GM12878 (cell line): ENCODE measurements at places on chromosomes 13 and 19. TPM values are rescaled to one million over a fixed set of nuclear protein-coding genes. Genes with fewer than 3 reads are reported as not detected.

- no peaks in the 10 kb centered on the region for H3K4me1 ChIP-seq
- H3K36me3 ChIP-seq, result no peaks in the 10 kb centered on the region
- no peak overlapping the region for H3K4me3 ChIP-seq
- no peak overlapping the region for H3K27ac ChIP-seq
- H3K27me3 ChIP-seq, result no peaks in the 10 kb centered on the region
Observed at GRCh38 chr13:79631051-79631659, 150.2 kb downstream of the NDFIP2 start.

- no peak overlapping the region for H3K27ac ChIP-seq
- no peaks in the 10 kb centered on the region for H3K27me3 ChIP-seq
- DNase-seq, result no peak
- no peaks in the 10 kb centered on the region for H3K36me3 ChIP-seq
Observed at GRCh38 chr19:38569368-38569983, 48.3 kb downstream of the MAP4K1 start.

DNA sequence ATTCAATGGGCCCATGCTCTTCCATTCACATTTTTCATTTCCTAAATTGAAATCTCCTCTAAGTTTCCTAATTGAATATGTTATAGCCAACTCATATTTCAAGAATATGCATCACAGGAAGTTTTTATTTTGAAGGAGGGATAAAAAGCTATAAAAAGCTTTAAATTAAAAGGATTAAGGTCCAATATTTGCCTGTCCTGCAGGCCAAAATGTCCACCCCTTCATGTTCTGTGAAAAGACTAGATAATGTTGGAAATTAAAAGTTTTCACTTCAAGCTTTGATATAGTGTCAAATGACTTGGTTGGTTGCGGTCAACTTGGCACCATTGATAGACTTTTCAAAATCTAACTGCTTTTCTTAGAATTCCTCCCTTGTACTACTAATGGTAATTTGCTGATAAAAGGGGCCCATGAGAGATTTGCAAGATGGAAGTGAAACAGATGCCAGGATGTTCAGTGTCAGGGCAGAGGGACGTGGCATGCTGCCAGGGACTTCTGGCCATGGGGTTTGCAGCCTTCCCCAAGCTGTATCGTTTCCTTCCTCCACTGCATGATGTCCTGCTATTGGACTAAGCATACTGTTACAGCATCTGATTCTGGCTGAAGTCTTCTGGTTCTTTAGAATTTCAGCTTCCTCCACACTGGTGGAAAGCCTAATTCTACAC, 547.3 kb upstream of the MIR17HG start:
- H3K36me3 ChIP-seq, result no peaks in the 10 kb centered on the region
- DNase-seq, result no peak
- H3K27me3 ChIP-seq, result no peaks in the 10 kb centered on the region

The SERPINE3 gene
- not detected in 2 replicates for polyA plus RNA-seq

DNA sequence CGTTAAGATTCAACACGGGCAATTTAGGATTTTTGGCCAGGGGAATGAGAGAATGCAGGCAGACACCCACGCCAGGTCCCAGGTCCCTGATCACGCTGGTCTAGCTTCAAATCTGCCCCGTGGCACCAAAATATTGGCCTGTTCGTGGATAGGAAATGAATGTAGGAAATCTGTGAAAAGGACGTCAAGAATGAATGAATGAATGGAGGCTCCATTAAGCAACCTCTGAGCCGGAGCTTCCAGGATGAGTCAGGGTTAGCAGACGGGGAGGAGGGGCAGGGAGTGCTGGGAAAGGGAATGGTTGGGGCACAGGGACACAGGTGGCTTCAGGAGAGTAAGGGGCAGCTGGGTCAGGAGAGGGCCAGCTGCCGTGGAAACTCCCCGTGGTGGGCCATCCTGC, 4.2 kb downstream of the SULT2B1 start:
- H3K4me1 ChIP-seq, result no peaks in the 10 kb centered on the region
- no peak overlapping the region for H3K4me3 ChIP-seq
- no peak for DNase-seq
- no peak overlapping the region for H3K27ac ChIP-seq

- no peaks in the 10 kb centered on the region for H3K4me1 ChIP-seq
- no peaks in the 10 kb centered on the region for H3K36me3 ChIP-seq
- DNase-seq, result no peak
- H3K27ac ChIP-seq, result no peak overlapping the region
Observed at GRCh38 chr19:17795495-17795856, 538 bp downstream of the B3GNT3 start.

- no peak overlapping the region for H3K4me3 ChIP-seq
- no peaks in the 10 kb centered on the region for H3K27me3 ChIP-seq
- no peaks in the 10 kb centered on the region for H3K36me3 ChIP-seq
- peaks cover 40% of the 10 kb centered on the region for H3K4me1 ChIP-seq
- DNase-seq, result no peak
Observed at GRCh38 chr19:49847731-49848696, 2.9 kb upstream of the PTOV1 start.

DNA sequence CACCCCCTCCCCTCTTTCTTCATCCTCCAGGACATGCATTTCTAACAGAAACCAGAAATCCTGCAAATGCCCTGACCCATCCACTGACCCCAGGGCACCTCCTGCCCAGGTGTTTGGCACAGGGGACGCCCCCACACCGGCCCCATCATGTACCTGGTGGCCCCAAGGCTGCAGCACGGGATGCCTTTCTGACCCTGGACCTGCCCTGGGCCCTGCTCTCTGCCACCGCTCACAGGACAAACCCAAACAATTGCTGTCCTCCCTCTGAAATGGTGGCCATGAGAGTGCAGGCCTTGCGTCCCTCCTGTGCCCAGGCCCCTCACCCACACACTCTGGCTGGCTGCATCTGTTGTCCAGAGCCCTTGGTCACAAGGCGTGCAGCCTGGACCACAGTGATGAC, 12.1 kb downstream of the SCGB2B2 start:
- no peaks in the 10 kb centered on the region for H3K27me3 ChIP-seq
- H3K27ac ChIP-seq, result no peak overlapping the region
- no peak for DNase-seq

DNA sequence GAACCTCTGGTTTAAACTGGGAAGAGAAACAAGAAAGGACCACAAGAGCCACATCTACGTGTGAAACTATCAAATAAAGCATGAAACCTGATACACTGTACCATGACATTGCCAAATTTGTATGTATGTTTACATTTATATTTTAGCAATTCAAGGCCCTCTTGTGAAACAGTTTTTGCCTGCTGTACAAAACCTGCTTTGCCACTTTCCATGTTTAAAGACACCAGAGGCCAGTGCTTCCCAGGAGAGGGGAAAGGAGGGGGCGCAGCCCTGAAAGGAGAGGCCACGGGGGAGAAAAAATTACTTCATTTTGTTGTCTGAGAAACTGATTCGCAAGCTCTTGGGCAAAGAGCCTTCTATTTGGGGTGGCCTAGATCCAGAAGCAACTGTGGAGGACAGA, 124.8 kb downstream of the DCLK1 start:
- H3K27me3 ChIP-seq, result no peaks in the 10 kb centered on the region
- H3K36me3 ChIP-seq, result no peaks in the 10 kb centered on the region
- H3K4me3 ChIP-seq, result no peak overlapping the region
- no peaks in the 10 kb centered on the region for H3K4me1 ChIP-seq
- DNase-seq, result no peak

DNA sequence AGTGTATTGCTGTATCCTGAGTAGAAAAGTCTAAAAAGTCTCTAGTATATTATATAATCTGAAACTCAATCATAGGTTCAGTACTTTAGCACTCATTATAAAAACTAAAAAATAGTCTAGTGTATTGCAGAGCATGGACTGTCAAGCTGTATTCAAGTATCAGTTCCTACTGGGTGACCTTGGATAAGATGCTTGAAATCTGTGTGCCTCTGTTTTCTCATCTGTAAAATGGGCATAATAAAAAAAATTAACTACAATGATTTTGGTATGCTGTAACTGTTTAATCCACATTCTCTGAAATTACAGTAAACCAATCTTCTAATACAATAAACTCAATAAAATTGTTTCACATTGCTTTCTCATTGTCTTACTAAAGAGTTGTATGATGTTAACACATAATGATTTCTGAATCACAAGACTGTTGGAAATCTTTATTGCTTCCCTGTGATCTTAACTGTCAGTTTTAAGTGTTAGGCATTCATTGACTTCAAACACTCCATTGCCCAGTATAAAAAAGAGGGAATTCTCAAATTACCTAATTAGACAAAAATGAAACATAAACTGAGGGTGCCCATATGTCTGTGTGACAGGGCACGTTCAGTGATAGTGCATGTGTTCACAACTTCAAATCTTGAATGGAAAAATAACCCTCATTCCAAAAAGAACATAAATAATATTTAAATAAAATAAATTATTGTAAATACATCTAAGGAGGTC, 2.2 kb downstream of the STARD13 start:
- H3K4me1 ChIP-seq, result no peaks in the 10 kb centered on the region
- no peak overlapping the region for H3K27ac ChIP-seq
- H3K27me3 ChIP-seq, result no peaks in the 10 kb centered on the region; the same call in 1 of the 2 replicates
- DNase-seq, result no peak

The ERICH4 gene
- polyA plus RNA-seq, result 0.23 TPM in 1 of 2 replicates, not detected in the other

GRCh38 chr13:23456437-23457210, 23.1 kb upstream of the SACS start:
- H3K4me1 ChIP-seq, result peaks cover 17% of the 10 kb centered on the region
- DNase-seq, result no peak
- H3K4me3 ChIP-seq, result no peak overlapping the region
- H3K27me3 ChIP-seq, result no peaks in the 10 kb centered on the region

The SYNGR4 gene
- polyA plus RNA-seq, result 0.17 and 0.72 TPM in 2 replicates

DNA sequence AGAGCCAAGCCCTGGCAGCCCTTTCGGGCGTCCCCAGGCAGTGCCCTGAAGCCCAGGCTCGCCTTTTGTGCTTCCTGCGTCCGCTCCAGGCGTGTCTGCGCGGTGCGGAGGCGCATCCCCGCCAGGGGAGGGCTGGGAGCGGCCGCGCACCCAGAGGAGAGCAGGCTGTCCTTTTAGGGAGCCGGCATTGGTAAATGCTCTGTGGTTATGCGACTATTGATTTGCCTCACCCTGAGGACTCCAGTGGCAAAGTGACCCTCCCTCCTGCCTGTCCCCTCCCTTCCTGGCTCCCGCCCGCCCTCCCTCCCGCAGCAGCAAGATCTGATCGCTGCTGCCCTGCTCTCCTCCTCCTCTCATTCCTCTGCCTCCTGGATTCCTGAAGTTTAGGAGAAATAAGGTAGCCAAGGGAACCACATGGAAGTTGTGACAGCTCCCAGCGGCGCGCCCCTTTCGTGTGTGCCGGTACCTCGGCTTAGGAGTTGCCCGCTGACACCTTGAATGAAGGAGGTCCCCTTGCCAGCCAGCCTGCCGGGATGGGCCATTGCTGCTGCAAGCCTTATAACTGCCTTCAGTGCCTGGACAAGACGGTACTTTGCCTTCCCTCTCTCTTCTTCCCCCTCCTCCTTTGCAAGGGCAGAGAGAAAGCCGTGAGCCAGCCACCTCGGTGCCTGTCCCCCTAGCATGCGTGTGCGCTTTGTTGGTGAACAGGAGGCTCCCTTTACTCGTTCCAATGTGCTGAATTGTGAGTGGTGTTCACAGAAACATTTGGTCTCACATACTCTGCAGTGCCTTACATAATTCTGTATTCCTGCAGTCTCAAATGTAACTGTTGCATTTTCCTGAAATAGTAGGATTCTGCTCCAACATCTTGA, 166.9 kb downstream of the SLC7A1 start:
- no peak overlapping the region for H3K4me3 ChIP-seq
- H3K36me3 ChIP-seq, result no peaks in the 10 kb centered on the region
- H3K27me3 ChIP-seq, result peaks cover 15% of the 10 kb centered on the region

The PSG6 gene
- not detected in 2 replicates for polyA plus RNA-seq

DNA sequence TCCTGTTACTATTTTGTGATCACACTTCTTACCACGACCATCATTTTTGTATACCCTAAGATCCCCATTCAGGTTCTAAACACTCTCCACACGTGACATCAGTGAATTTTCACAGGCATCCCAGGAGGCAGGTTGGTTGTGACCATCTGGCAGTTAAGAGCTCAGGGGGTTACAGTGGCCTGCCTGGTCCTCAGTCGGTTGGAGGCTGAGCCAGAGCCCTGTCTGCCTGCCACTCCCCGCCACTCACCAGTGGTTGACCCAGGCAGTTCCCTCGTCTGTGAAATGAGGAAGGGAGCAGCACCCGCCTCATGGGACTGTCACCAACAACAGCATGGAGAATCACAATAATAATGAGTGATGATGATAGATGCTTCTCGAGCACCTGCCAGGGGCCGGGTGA, 36.4 kb upstream of the EHD2 start:
- H3K27ac ChIP-seq, result no peak overlapping the region
- no peak for DNase-seq
- H3K4me3 ChIP-seq, result no peak overlapping the region
- H3K4me1 ChIP-seq, result no peaks in the 10 kb centered on the region
- no peaks in the 10 kb centered on the region for H3K36me3 ChIP-seq
- no peaks in the 10 kb centered on the region for H3K27me3 ChIP-seq

DNA sequence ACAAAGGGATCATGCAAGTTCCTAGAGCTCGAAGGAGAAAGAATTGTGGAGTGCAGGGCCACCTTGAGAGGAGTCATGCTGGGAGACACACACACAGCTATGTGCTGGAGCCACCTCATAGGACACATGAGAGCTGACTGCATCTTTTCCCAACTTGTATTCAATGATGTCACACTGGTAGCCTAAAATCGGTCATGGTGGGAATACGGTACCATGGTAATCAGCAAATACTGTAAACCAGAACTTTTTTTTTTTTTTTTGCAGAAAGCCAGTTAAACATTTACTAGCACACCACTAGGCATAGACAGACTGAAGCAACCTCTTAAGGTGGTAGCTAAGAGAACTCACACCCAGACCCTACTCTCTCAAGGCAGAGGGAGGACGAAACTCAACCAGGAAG, 47.0 kb upstream of the INTS6 start:
- no peak overlapping the region for H3K27ac ChIP-seq
- no peaks in the 10 kb centered on the region for H3K36me3 ChIP-seq
- no peaks in the 10 kb centered on the region for H3K27me3 ChIP-seq
- H3K4me1 ChIP-seq, result peaks cover 9% of the 10 kb centered on the region
- no peak overlapping the region for H3K4me3 ChIP-seq

The CDADC1 gene
- polyA plus RNA-seq, result 6.3 and 6.8 TPM in 2 replicates

DNA sequence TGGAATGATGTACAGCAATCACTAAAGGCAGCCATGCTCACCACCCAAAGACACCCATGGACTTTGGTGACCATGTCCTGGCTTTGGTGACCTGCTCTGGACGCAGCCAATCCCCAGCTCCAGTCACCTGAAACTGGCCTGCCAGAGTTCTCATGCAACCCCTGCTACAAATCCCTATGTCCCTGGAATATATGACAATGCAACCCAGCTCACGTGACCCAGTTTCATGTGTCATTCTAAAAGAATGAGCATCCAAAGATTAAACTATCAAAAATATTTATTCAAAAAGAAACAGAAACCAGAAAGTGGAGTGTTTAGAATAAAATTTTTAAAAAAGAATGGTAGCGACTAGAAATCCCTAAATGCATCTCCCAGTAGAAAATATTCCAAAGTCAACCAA, 203.3 kb upstream of the IRS2 start:
- H3K27ac ChIP-seq, result no peak overlapping the region
- H3K4me3 ChIP-seq, result no peak overlapping the region

The FXYD3 gene
- polyA plus RNA-seq, result not detected in 2 replicates

- no peaks in the 10 kb centered on the region for H3K27me3 ChIP-seq
- H3K4me3 ChIP-seq, result no peak overlapping the region
- H3K36me3 ChIP-seq, result no peaks in the 10 kb centered on the region
- H3K4me1 ChIP-seq, result peaks cover 6% of the 10 kb centered on the region
Observed at GRCh38 chr19:18764591-18765051, 26.5 kb downstream of the COMP start.

GRCh38 chr19:41872384-41872774, 4.7 kb upstream of the CD79A start:
- peak overlapping the region; percentile 72 for H3K27ac ChIP-seq
- H3K36me3 ChIP-seq, result peaks cover 21% of the 10 kb centered on the region
- no peak for DNase-seq
- peaks cover 82% of the 10 kb centered on the region for H3K4me1 ChIP-seq
- H3K4me3 ChIP-seq, result no peak overlapping the region; the same call in 1 of the 2 replicates
